ENCODE measurements at places on chromosomes 5 and 9.

DNA sequence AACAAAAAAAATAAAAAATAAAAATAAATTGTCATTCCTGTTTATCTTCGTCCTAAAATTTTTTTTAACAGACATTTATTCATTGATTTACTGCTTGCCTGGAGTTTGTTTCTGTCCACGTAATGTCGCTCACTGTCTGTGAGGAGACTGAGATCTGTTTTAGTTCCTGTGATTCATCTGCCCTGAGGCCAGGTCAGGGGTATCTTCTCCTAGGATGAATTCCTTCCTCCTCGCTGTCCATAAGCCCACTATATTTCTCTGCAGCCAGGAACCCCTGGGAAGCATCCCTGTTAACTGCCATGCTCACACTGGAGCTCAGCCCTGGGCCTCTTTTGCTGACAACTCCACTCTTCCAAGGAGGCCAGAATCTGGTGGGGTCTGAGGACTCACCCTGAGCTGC lies 682.0 kb downstream of the MTRR start:
- DNase-seq, result no peak

DNA sequence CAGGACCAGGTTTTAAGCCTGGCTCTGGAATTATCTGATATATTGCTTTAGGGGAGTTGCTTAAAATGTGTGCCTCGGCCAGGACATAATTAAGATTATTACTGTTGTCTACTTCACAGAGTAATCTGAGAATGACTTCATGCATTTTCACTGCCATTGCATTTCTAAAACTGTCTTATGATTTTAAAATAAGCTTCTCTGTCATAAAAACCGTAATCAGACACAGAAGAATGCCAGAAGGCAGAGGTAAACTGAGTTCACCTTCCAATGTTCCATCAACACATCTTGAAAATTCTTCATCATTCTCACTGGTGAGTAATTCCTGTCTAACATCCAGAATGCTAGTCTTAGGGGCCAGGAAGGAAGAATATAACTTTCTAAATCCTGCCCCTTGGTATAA lies 47.1 kb downstream of the ISOC1 start:
- DNase-seq, result no peak

DNA sequence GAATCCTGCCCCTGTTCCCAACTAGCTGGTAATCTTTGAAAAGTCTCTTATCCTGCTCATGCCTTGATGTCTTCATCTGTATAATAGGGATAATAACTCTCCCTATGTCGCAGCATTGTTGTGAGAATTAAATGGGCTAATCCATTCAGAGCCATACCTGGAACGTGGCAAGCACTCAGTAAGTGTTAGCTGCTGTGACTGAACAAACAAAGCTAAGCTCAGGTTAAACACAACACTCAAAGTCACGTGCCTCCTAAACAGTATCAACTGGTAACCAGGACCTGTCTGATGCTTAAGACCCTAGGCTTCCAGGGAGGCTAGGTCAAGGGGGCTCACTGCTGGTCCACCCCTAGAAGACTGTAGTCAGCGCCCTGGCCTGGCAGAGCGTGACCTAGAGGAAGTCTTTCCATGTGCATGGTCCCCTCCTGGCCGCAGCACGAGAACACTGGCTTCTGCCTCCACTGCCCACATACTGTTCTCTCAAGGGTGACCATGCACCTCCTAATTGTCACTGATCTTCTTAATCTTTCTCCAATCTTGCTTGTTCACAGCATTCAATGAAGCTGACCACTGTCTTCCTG lies 211.1 kb downstream of the TTLL11 start:
- no peak for DNase-seq

DNA sequence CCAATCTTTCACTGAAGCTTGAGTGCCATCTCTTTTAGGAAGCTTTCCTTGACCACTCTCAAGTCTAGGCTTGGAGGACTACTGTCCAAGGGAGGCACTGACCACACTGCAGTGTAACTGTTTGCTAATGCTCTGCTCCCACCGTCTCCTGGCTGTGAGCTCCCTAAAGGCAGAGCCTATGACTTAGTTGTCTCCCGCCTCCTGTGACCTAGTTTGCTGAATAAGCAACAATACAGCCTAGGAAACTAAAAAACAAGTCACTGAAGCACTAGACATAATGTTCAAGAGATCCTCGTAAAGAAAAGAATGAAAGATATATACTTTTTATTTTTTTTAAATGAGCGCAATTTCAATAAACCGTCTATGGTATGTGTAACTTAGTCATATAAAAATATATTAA lies 31.4 kb downstream of the LIX1 start:
- DNase-seq, result no peak

- peak; percentile 36 for DNase-seq
Measured at GRCh38 chr5:81778642-81779041, 27.7 kb upstream of the SSBP2 start.

DNA sequence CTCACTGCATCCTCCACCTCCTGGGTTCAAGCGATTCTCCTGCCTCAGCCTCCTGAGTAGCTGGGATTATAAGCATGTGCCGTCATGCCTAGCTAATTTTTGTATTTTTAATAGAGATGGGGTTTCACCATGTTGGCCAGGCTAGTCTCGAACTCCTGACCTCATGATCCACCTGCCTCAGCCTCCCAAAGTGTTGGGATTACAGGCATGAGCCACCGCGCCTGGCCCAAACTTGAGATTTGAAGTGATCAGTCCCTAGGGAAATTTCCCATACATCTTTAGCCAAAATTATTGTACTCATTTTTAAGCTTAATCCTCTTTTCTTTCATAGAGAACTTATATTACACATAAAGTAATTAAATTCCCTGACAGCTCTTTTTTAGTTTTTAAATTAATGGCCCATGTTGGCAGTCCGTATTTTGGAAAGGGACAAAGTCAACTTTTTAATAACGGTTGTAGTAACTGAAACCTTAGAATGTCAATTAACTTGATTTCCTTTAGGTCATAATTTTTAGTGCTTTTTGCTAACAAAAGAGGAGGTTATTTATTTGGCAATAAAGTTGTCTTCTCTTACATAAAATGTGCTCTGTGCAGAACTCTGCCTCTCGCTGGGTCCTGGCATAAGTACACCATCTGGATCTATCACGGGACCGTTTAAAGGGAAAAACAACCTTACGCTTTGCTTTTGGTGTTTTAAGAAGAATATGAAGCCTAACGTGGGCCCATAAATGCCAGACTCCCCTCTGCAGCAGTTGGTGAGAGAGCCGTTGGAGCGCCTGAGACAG lies 142.3 kb upstream of the OTULINL start:
- no peak for DNase-seq

- no peak for DNase-seq
Measured at GRCh38 chr5:152116934-152117333, 192.3 kb upstream of the GLRA1 start.

- no peak for DNase-seq
Measured at GRCh38 chr5:115417076-115417475, 120.6 kb upstream of the CCDC112 start.

GRCh38 chr5:9547122-9547947 lies 1.5 kb upstream of the SEMA5A start:
- no peak for DNase-seq

DNA sequence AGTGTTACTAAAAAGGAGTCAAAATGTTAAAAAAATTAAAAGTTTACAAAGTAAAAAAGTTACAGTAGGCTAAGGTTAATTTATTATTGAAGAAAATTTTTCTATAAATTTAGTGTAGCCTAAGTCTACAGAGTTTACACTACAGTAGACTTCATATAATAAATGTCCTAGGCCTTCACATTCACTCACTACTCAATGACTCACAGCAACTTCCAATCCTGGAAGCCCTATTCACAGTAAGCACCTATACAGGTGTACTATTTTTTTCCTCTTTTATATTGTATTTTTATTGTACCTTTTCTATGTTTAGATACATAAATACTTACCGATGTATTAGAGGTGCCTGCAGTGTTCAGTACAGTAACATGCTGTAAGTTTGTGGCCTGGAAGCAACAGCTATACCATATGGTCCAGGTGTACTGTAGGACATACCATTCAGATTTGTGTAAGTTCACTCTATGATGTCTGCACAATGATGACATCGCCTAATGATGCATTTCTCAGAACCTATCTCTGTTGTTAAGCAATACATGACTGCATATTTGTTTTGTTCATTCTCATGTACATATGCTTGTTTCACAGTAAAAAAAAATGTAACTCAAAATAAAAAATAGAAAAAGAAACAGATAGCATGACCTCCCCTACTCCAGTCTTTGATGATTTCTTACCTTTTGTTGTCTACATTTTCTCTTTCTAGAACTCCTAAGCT lies 64.7 kb downstream of the NR3C1 start:
- no peak for DNase-seq

- DNase-seq, result no peak
Measured at GRCh38 chr5:142844866-142845265, 74.7 kb downstream of the ARHGAP26 start.

All from inflammatory macrophage (primary cell).